ENCODE measurements at places on chromosomes 6 and 20. TPM values are rescaled to one million over a fixed set of nuclear protein-coding genes. Genes with fewer than 3 reads are reported as not detected.

Gene GLP1R
- total RNA-seq: not detected

DNA sequence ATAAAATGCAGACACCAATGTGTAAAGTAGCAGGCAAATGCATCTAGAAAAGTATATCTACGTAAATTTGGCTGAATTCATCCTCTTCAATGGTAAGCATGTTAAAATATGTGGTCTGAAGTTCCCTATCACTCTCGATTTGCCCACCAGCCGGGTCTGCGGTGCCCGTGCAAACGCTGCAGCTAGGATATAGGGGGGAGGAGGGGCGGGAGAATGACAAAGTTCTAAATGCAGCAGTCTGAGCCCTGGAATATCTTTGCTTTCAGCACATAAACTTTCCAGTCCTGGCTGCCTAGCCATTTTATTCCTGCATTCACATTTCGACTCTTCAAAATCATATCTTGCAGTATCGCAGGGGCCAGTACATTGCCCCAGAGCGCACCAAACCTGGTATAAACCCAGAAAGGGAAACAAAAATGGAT is 708 bp downstream of the NRN1 start:
- no peak overlapping the region for H3K4me3 ChIP-seq
- DNase-seq: no peak
- H3K27me3 ChIP-seq: no peaks in the 10 kb centered on the region

DNA sequence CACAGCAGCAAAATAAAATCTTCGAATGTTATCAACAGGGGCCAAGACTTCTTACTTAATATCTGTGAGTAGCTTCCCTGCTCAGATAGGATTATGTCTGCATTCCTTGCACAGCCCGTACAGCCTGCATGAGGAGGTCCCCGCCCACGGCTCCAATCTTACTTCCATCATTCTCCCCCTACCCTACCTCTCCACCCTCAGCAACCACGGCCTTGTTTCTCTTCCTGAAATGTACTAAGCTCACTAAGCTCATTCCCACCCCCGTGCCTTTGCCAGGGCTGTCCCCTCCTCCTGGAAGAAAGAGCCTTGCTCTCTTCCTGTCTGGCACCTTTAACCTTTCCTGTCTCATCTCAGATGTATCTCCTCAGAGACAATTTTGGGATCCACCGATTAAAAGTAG is 120.4 kb downstream of the BCAS1 start:
- H3K27ac ChIP-seq: no peak overlapping the region
- no peaks in the 10 kb centered on the region for H3K27me3 ChIP-seq
- H3K4me3 ChIP-seq: no peak overlapping the region
- no peak for DNase-seq

- DNase-seq: no peak
- no peak overlapping the region for H3K4me3 ChIP-seq
- H3K27ac ChIP-seq: no peak overlapping the region
- H3K4me1 ChIP-seq: no peaks in the 10 kb centered on the region
- H3K27me3 ChIP-seq: no peaks in the 10 kb centered on the region
- H3K36me3 ChIP-seq: no peaks in the 10 kb centered on the region
These were observed 6.5 kb upstream of the TFAP2A start for GRCh38 chr6:10421158-10421920.

- no peak overlapping the region for H3K4me3 ChIP-seq
- DNase-seq: no peak
- no peaks in the 10 kb centered on the region for H3K27me3 ChIP-seq
- no peaks in the 10 kb centered on the region for H3K36me3 ChIP-seq
These were observed 95.9 kb upstream of the JAG1 start for GRCh38 chr20:10769700-10770099.

- H3K27ac ChIP-seq: no peak overlapping the region
- H3K4me3 ChIP-seq: no peak overlapping the region
- no peaks in the 10 kb centered on the region for H3K27me3 ChIP-seq
- DNase-seq: no peak
- no peaks in the 10 kb centered on the region for H3K36me3 ChIP-seq
These were observed 7.7 kb upstream of the FOXF2 start for GRCh38 chr6:1381481-1382330.

- H3K27ac ChIP-seq: no peak overlapping the region
- no peaks in the 10 kb centered on the region for H3K36me3 ChIP-seq
- no peak overlapping the region for H3K4me3 ChIP-seq
- H3K4me1 ChIP-seq: peaks cover 4% of the 10 kb centered on the region
- H3K27me3 ChIP-seq: no peaks in the 10 kb centered on the region
These were observed 57.1 kb upstream of the MAP7 start for GRCh38 chr6:136607204-136607931.

GRCh38 chr20:9255171-9255570 is 186.3 kb downstream of the PLCB4 start:
- no peaks in the 10 kb centered on the region for H3K27me3 ChIP-seq
- DNase-seq: no peak
- no peaks in the 10 kb centered on the region for H3K36me3 ChIP-seq
- H3K27ac ChIP-seq: no peak overlapping the region
- peaks cover 7% of the 10 kb centered on the region for H3K4me1 ChIP-seq

DNA sequence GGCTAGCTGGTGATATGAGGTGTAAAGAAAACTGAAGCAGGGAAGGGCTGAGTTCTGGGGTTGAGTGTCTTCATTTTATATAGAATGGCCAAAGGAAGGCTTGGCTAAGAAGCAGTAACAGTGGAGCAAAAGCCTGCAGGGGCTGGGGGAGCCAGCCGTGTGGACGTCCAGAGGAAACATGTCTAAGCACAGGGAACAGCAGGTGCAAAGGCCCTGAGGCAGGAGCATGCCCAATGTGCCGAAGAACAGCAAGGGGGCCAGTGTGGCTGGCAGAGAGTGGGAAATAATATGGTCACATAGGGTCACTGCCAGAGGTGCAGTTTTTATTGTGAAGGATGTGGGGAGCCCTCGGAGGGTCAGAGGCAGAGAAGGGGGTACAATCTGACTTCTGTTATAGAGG is 60.5 kb upstream of the KCNG1 start:
- H3K27me3 ChIP-seq: no peaks in the 10 kb centered on the region
- no peaks in the 10 kb centered on the region for H3K36me3 ChIP-seq
- no peak for DNase-seq
- H3K4me3 ChIP-seq: no peak overlapping the region
- no peak overlapping the region for H3K27ac ChIP-seq
- no peaks in the 10 kb centered on the region for H3K4me1 ChIP-seq

GRCh38 chr6:133671376-133671775 is 217.5 kb upstream of the TCF21 start:
- no peaks in the 10 kb centered on the region for H3K36me3 ChIP-seq
- DNase-seq: no peak
- no peaks in the 10 kb centered on the region for H3K27me3 ChIP-seq

- H3K27me3 ChIP-seq: no peaks in the 10 kb centered on the region
- DNase-seq: no peak
- H3K36me3 ChIP-seq: no peaks in the 10 kb centered on the region
- H3K4me1 ChIP-seq: no peaks in the 10 kb centered on the region
These were observed 317.6 kb downstream of the BTBD9 start for GRCh38 chr6:38322138-38322537.

DNA sequence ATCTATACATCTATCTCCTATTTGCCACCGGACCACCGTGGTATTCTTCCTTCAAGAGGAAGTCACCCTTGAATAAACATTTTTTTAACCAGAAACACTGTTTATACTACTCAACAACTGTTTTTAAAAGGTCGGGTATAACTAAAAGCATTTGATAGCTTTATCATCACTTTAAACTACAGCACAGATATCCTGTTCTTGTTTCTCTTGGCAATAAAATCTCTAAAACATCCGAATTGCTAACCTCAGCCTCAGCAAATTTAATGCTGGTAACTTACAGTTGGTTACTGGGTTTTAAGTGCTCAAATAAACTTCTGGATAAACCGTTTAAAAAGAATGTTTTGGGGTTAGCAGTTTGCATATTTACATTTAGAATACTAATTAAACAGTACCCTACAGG is 20.4 kb downstream of the ZUP1 start:
- H3K4me3 ChIP-seq: no peak overlapping the region
- no peaks in the 10 kb centered on the region for H3K27me3 ChIP-seq
- H3K36me3 ChIP-seq: no peaks in the 10 kb centered on the region
- no peak overlapping the region for H3K27ac ChIP-seq

Measured in aorta (tissue), 5 donors.